ENCODE measurements at places on chromosomes 4 and X.

- DNase-seq, result no peak
These were observed at the start of gene PNCK for GRCh38 chrX:153673428-153674218. TSS of gene PNCK (minus strand) at chrX:153673813. CDS start at chrX:153673076, 737 bp downstream.

- DNase-seq, result no peak
These were observed 5.6 kb downstream of the PCDH18 start for GRCh38 chr4:137526681-137527080.

GRCh38 chr4:74096265-74096980 is 2.6 kb downstream of the CXCL2 start:
- DNase-seq, result no peak

DNA sequence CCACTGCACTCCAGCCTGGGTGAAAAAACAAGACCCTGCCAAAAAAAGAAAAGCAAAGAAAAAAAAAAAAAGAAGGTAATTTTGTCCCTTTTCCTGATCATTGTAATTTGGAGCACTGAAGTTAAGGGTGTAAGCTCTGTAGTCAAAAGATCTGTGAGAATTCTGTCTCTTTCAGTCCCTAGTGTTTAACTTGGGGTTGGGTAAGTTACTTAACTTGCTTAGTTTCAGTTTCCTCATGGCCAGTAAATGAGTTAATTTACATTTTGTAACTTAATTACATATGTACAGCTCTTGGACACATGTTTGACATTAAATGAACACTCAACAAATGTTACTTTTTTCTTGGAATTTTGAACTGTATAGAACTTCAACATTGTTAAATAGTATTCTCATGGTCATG is 10.9 kb upstream of the UBE2K start:
- no peak for DNase-seq

- DNase-seq, result no peak
These were observed 69.3 kb upstream of the LDB2 start for GRCh38 chr4:16967722-16968121.
